ENCODE measurements at places on chromosomes 7 and 10.

GRCh38 chr7:127904670-127904985 lies 126.6 kb downstream of the LRRC4 start:
- DNase-seq: no peak

DNA sequence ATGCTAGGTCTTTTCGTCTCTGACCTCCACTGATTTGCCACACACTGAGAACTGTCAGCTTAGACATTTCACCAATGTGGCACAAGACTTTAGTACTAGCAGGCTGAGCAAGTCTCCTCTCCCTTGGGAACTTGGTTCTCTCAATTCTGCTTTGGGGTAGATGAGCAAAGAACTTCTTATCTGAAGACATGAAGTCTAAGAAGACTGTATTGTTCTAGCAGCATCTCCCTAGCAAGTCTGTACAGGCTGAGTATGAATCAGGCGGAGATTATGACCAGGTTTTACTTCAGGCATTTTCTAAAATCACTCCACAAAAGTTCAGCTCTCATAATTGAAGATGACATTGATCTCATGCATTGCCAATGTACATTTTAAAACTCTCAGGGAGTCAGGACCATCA lies 23.8 kb upstream of the STN1 start:
- DNase-seq: no peak

GRCh38 chr10:70561070-70561469 lies 41.5 kb downstream of the PRF1 start:
- no peak for DNase-seq

- DNase-seq: no peak
These were observed 24.0 kb downstream of the HABP2 start for GRCh38 chr10:113576852-113577251.

GRCh38 chr7:76326646-76327233 lies 24.3 kb downstream of the HSPB1 start:
- DNase-seq: no peak

DNA sequence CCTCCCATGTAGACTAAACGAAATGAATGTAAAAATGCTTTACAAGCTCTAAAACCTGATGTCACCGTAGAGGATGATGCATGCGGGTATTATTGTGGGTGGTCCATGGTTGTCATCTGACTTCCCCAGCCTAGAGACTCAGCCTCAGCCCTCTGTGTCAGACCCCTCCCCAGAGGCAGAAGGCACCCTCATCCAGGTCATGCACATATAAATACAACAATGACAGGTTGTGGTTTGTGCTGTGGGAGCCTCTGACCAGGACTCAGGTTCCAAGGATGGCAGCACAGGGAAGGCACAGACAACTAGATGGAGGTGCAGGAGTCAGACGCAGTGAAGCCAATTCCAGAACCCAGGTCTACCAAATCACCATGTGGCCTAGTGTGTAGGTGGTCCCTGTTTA lies 3.3 kb upstream of the NODAL start:
- no peak for DNase-seq

DNA sequence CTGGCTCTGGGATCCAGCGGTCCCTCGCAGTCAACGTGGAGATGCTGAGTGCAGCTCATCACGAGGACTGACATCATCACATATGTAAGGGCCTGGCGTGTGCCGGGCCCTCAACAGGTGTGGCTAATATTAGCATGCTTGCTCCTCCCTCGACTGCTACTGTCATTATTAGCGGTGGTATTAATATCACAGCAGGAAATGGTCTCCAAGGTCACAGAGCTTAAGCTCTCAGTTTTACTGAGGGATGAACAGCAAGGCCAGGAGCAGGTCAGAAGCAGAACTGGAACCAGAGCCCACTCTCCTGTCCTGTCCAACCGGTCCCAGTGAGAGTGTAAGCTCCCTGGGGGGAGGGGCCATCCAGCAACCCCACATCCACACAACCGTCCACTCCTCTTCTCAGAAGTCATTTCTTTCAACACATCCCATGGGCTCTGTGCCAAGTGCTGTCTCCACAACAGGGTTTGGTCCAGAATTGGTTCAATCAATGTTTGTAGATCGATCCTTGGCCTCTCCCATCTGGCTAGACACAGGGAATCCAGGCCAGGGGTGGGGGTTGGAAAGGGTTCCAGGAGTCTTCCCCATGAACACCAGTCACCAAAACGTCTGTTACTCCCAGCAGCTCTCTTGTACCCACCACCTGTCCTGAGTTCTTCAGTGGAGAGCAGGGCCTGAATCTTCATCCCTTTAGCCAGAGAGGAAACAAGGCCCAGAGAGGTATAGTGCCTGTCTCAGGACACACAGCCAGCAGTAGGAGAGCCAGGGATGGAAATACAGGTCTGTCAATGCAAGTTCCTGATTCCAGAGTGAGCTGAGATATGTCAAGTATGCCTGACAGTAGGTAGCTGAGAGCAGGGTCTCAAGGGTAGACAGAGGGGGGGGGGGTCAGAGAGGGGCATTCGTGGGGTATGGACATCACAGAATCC lies 45.3 kb upstream of the ZMIZ1 start:
- no peak for DNase-seq

DNA sequence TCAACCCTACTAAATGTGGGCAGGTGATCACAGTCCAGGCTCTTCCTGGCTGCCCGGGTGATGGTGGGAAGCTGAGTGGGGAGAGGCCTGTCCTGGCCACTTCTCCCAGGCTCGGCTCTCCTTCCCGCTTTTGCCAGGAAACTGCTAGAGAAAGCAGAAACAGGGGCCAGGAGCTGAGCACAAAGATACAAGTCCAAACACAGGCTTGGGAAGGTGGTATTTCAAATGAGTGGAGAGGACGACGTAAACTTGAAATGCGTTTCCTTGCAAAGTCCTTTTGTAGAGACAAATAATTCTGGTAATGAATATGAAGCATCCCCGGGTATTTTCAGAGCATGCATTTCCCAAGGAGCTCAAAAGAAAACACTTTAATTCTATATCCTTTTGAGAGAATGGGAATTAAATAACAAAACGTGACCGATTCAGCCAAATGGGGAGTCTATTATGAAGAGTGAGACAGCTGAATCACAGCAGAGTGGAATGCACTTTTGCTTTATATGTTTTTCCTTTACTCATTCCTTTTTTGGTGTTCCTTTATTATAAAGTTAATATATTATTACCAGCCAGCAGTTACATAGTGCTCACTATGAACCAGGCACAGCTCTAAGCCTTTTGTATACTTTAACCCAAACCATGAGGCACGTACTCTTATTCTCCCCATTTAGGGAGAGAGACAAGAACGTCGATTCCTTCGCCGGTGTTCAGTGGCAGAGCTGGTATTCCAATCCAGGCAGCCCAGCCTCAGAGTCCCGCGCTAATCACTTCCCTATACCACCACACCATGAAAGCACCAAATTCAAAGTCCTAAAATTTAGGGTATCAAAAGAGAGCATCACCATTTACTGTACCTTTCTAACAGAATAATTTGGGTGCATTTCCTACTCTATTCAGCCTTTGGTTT lies 218.2 kb upstream of the KLF14 start:
- no peak for DNase-seq

GRCh38 chr10:118792526-118792925 lies 37.8 kb upstream of the CACUL1 start:
- no peak for DNase-seq

- DNase-seq: no peak
These were observed 101.2 kb upstream of the TRIM24 start for GRCh38 chr7:138358850-138359341.

- no peak for DNase-seq
These were observed 24.4 kb upstream of the ANK3 start for GRCh38 chr10:60414111-60414510.

- no peak for DNase-seq
These were observed 528.7 kb upstream of the DPP6 start for GRCh38 chr7:153523320-153524015.

GRCh38 chr7:32506266-32507054 lies 11.2 kb downstream of the AVL9 start:
- no peak for DNase-seq

DNA sequence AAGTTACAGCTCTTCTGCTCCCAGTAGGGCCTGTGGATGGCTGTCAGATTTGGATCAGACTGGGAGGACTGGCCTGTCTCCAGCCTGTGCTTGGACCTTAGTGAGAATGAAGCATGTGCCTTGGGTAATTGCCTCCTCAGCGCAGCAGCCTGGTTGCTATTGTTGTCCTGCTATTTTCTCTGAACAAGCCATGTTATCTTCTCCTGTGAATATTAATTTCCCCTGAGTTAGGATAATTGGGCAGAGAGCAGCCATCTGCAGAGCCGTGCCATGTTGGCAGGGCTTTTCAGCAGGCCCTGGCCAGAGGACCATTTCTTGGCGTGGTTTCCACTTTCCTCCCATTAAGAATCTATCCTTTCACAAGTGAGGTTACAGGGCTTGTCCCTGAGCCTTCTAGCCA lies 497.3 kb downstream of the SORCS3 start:
- DNase-seq: no peak

DNA sequence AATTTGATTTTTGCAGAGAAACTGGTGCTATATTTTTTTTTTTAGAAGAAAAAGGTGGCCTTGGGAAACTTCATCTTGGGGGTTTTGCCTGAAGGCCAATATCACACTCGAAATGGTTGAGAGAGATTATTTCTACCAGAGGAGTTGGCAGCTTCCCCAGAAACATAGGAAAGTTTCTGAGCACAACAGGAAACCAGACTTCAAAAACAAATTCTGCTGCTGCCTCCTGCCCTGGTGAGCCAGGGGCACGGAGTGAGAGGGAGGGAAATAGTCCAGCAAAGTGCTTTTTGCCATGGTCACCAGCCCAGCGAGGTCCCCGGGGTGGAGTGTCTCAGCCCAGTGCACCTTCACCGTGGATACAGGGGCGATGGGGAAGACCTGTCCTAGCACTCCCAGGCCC lies 61.1 kb downstream of the FOXI2 start:
- no peak for DNase-seq

DNA sequence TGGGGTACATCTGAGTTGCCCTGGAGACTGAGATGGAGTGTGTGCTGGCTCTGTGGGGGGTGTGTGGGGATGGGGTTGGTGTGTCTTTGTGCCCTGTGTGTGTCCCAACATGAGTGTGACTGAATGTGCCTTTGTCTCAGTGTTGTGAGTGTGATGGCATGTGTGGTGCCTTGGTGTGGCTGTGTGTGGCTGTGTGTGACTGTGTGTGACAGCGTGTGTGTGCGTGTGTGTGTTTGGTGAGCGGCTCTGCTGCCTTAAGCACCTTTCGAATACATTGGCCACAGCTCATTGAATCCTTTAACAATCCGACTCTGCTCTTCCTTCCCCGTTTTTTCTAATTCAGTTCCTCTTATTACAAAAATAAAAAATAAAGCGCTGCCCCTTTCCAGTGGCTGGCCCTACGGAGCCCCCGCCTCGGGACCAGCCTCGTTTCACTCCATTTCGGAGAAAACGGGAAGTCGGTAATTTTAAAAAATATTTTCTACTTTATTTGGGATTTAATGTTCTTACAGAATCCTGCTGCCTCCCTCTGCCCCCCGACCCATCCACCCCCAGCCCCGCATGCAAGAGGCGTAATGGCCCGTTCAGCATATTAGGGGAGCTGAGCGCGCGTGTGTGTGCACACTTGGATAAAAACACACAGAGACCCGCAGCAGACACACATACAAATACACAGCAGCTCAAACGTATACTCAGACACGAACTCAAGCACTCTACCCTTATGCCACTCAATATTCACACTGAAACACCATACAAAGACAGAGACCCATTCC lies 35.5 kb downstream of the HIF1AN start:
- DNase-seq: no peak

DNA sequence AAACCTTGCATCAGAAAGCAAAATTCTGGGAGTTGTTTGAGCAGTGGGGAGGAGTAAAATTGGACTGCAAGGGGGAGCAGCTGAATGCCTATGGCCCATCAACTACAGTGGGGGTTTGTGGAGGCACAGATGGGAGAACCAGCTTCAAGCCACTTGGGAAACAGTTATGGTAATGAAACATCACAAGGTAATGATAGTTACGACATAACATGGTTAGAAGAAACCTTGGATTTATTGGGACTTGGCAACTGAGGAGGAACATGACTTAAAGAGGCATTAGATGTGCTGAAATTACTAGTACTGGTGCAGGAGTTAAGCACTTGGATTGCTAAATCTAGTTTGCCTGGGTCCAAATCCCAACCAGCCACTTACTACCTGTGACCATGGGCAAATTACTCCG lies 868.4 kb downstream of the KCNMA1 start:
- DNase-seq: no peak

GRCh38 chr7:47376991-47377616 lies 204.8 kb downstream of the TNS3 start:
- no peak for DNase-seq

GRCh38 chr10:120671491-120671890 lies 179.7 kb upstream of the WDR11 start:
- DNase-seq: no peak

GRCh38 chr10:48302515-48303476 lies 3.7 kb upstream of the MAPK8 start:
- no peak for DNase-seq

DNA sequence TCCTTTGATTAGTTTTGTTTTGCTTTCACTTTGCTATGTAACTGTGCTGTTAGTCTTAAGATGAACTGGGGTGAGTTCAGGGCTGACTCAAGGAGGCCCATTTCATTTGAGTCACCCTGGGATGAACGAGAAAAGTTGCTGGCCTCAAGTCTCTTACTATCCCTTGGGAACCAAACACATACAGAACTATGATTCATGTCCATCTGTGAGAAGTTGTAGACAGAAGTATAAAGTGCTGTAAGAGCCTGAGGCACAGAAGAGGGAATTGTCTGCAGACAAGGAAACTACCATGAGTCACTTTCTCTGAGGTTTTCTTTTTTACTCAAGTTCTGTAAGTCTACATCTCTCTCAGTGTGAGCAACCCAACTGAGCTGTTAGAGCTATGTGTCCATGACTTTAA lies 179.8 kb upstream of the CSTF2T start:
- DNase-seq: no peak

DNA sequence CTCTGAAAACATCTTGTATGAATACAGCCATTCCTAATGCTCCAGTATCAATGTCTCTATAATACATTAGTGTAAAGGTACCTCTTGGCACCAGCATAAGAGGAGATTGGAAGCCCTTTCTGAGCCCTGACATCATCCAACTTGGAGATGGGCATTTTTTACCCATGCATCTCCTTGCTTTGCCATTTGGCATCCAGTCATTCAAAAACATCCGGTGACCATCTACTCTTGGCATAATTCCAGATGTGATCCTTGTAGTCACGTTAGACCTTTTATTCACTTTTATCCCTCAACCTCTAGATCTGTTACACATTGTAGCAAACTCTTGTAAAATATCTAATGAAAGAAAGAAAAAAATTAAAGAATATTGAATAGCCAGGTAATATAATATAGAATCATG lies 17.9 kb upstream of the SGMS1 start:
- DNase-seq: no peak

GRCh38 chr7:138625849-138626230 lies 75.3 kb downstream of the SVOPL start:
- no peak for DNase-seq

DNA sequence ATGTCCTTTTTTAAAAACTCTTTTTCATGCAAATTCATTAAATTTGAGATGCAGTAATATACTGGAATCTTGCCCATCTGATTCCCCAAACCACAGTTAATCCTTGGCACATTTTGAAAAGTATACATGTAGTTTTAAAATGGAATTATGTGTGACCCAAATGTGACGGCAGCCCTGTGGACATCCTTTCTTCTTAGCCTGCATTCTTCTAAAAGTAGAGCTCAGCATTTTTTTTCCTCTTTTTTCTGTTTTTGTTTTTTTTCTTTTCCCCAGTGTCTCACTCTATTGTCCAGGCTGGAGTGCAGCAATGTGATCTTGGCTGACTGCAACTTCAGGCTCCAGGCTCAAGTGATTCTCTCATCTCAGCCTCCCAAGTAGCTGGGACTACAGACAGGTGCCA lies 338.9 kb downstream of the GALNT17 start:
- DNase-seq: no peak

- DNase-seq: no peak
These were observed 34.6 kb downstream of the VTI1A start for GRCh38 chr10:112481602-112482001.

- DNase-seq: no peak
These were observed 29.9 kb downstream of the AP5Z1 start for GRCh38 chr7:4805110-4805983.
